Cerebellar nuclear complex (tissue), 1 donor: ENCODE measurements at places on chromosomes 7 and 10.

- no peak for DNase-seq
Measured at GRCh38 chr7:498678-499641, 20.7 kb downstream of the PDGFA start.

DNA sequence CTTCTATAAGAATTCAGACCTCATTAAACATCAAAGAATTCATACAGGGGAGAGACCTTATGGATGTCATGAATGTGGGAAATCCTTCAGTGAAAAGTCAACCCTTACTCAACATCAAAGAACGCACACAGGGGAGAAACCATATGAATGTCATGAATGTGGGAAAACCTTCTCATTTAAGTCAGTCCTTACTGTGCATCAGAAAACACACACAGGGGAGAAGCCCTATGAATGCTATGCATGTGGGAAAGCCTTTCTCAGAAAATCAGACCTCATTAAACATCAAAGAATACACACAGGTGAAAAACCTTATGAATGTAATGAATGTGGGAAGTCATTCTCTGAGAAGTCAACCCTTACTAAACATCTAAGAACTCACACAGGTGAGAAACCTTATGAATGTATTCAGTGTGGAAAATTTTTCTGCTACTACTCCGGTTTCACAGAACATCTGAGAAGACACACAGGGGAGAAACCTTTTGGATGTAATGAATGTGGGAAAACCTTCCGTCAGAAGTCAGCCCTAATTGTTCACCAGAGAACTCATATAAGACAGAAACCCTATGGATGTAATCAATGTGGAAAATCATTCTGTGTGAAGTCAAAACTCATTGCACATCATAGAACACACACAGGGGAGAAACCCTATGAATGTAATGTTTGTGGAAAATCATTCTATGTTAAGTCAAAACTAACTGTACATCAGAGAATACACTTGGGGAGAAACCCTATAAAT is 24.1 kb downstream of the ZNF37A start:
- DNase-seq, result no peak

- DNase-seq, result no peak
Measured at GRCh38 chr10:125928928-125929585, 32.7 kb downstream of the FANK1 start.

DNA sequence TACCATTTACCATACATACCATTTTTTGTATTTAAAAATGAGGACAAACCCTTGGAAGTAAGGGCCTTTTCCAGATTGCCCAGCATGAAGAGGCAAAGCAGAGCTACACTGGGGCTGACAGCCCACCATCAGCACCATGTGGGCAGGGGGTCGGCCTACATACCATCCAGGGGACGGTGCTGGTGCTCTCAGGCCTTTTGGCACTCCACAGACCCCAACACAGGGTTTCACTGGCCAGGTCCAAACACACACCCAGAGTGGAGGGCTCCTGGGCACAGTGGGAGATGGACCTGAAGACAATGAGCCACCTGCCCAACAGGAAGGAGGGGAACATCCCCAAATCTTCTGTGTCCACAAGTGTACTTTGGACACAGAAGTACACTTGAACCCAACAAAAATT is 69.2 kb upstream of the CAMK2B start:
- no peak for DNase-seq

DNA sequence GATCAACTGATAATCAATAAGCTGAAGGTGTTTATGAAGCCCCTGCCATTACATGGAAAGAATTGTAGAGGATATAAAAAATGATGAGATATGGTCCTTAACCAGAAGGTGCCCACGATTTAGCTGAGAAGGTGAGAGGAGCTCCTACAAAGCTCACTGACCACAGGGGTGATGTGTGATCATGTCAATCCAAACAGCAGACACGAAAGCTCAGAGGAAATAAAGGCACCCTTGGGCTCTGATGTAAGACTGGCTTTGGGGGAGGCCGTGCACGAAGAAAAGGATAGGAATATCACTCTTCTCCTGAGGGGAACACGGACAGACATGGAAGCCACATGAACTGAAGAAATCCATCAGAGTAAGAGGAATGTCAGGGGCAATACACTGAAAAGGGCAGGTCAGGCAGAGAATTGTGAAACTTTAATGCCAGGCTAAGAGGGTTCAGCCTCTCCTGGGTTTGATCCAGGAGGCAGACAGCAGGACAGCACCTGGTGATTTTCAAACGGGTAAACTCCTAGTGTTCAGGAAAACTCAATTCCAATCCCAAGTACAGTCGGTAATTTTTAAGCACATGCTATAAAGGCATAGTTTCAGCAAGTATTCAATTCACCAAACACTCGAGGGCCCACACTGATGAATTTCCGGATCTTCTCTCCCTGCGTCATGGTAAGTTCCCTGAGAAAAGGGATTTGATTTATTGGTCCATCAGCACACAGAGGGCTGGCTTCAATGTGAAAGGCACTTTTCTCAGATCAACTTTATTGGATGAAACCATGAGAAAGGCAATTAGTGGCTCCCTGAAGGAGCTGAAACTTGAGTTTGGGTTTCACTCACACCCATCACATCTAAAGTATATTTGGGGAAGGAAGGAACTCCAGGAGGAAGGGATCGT is 163.8 kb downstream of the PRPF18 start:
- DNase-seq, result no peak

DNA sequence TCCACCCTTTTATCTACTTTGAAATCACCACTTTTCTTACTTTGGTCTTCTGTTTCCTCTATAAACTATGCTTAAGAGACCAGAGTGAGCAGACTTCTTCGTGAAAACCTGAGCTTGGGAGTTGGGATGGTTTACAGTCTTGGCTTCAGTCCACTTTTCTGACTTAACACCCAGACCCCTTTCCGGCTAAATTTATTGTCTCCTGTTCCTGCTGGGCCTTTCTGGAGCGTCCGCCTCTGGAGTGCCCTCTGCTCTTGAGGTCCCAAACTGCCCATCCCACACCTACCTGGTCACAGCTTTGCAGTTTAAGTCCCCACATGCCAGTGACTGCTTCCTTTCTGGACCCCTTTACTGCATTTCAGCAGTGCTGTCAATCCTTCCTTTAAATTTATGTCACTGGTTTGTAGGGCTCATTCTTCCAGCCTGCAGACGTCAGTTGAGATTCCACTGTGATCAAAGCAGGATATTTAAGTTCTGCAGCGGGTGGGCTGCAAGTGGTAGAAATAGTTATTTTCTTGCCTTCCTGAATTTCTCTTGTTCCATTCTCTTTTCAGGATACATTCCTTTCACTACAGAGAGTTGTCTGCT is 80.3 kb downstream of the KAT6B start:
- DNase-seq, result no peak

DNA sequence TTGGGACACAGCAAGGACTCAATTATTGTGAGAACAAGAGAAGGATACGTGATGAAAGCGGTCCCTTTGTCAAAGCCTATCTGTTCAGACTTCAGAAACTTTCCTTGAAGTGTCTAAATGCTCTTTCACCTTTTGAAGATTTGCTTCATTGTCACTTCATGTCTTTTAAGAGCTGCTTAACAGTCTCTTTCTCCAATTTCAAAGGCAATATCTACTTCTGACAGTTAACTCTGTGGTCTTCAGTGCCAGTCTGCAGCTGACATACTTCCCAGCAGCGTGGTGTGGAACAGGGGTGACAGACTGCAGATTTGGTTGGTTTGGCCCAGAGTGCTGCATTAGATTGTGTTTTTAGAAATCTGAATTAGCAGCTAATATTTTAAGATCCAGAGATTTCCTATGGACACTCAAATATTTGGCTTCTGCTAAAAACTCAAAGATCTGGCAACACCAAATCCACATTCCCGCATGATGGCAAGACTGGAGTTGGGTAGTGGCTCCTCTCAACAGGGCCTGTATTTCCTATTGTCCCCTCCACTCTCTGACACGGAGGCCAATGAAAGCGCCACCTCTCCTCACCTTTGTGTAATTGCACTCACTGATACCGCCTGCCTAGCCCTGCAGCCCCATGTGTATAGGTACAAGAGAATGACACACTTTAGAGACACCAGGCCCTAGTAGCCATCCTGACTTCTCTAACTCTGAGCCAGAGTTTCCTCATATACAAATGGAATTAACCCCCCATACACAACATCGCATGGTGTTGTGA is 11.5 kb downstream of the SCRN1 start:
- DNase-seq, result no peak

DNA sequence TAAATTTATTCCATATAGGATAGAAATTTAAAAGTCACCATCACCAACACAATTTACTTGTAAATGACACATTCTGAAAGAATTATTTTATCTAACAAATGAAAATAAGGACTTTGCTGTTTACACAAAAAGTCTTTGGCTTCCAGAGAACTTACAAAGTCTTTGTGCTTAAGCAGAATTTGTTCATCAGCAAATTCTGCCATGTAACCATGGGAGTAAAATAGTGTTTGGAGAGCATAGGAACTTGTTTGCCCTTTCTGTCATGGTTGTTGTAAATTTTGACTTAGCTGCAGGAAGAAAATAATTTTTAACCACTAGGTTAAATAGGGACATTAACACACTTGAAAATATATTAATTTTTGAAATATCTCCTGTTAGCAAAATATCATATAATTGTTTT is 15.2 kb downstream of the FGL2 start:
- no peak for DNase-seq

DNA sequence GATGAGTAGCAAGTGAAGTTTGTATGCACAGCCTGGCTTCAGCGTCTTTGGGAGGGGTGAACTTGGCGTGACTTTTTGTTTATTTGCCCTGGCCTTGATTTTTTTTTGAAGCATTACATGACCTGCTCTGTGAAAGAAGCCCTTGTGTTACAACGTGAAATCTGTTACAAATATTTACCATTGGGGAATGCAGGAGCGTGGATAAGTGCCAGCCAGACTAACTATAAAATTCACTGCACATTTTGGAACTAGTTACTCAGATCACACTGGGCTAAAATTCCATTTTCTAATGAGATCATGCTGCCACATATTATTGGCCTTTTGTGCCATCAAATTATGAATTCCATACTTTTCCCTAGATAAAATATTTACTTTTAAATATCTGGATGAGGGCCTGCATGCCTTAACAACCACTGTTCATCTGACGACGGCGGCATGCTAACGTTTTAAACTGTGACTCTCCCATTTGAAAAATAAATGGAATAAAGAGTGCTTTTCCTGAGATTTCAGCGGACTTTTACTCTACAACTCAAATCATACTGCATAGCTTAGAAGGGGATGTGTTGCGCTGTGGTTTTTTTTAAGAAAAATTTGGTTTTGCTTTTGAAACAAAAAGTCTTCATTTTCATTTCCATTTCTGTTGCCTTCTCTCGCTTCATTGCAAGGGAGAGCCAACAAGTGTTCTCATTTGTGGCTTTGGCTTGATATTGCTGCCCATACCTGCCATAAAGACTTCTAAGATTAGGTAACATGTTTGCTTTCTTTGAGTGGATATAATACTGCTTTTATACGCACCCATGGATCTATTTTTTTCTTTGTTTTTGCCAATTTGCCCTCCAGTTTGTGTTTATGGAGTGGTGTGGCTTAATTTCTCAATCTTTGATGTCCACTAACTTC is 352.2 kb downstream of the TFEC start:
- no peak for DNase-seq

DNA sequence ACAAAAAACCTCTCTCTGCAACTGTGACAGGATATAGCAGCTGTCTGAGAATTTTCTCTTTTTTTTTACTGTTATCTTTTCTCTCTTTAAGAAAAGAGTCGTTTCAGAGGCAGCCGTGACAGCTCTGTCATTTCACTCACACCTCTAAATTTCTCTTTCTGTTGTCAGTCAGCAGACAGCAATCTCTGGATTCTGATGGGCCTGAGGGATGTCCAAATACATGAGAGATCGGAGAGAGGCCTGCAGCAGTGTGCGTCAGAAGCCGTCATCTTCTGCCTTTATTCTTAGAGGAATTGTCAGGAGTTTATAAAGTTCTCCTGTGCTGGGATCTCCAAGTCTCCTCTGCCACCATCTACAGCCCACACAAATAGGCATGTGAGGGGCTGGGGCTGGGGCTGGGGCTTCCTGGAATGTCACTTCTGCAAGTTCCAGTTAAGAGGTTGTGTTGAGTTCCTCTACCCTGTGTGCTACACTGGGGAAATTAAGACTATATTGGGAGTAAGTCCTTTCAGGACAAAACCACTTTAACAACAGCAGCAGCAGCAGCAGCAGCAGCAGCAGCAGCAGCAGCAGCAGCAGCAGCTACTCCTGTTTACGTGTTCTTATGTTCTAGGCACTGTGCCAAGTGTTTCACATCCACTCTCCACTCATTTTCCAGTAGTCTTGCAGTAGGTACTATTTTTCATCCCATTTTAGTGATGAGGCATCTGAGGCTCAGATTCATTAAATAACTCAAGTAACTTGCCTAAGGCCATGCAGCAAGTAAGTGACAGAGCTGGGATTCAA is 541.3 kb downstream of the LRMDA start:
- DNase-seq, result no peak

GRCh38 chr7:113891828-113892227 is 27.0 kb downstream of the PPP1R3A start:
- no peak for DNase-seq

DNA sequence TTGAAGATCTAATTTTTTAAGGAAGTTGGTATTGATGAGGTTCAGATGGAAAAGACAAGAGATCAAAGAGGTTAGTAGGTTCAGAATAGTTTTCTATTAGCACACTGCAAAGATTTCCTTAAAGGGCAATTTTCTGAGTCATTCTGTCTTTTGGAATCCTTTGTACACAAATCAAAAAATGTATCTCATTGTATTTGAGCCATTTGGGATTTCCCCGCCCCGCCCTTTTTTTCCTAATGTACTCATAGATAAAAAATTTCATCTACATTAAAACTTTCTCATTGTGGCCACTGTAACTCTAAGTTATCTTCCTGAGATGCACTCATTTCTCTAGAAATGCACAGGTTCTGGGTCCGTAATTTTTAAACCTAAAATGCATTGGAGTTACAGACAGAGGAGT is 12.1 kb downstream of the GIMAP6 start:
- DNase-seq, result no peak

DNA sequence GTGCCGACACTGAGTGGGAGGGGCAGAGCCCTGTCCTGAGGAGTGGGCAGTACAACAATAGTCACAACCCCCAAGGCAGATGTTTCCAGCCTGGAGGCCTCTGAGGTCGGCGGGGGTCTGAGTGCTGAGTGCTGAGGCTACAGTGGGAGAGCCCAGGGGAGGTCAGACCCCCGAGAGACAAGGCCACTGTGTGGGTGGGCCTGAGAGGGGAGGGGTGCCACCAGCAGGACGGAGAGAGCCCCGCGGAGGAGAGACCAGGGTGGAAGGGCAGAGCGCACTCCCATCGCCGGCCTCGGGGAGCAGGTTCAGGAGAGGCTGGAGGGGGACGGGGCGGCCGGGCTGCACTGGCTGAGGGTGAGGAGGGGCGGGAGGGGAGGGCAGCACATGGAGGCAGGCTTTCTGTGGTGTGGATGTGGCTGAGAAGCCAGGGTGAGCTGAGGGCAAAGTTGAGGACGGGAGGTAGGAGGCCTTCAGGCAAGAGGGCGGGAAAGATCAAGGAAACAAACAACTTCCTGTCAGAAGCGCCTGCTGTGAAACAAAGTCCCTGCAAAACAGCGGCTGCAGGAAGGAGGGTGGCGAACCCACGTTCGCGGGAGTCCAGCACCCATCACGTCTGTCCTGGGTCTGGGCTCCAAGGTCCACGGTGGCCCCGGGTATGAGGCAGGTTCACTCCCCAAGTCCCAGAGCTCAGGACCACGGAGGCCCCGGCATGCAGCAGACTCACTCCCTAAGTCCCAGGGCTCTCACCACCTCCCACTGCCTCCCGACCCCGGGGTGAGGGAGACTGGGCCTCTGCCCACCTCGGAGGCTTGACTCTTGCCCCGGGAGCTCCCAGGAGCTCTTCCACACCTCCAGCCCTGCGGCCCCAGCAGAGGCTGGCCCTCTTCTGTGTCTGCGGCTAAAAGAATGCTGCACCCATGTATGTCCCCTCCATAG is 76.8 kb upstream of the NKX6-2 start:
- no peak for DNase-seq

GRCh38 chr10:109393425-109393824 is 529.9 kb downstream of the XPNPEP1 start:
- DNase-seq, result no peak
